LoVo (cell line): ENCODE measurements at places on chromosomes 11 and 22.

DNA sequence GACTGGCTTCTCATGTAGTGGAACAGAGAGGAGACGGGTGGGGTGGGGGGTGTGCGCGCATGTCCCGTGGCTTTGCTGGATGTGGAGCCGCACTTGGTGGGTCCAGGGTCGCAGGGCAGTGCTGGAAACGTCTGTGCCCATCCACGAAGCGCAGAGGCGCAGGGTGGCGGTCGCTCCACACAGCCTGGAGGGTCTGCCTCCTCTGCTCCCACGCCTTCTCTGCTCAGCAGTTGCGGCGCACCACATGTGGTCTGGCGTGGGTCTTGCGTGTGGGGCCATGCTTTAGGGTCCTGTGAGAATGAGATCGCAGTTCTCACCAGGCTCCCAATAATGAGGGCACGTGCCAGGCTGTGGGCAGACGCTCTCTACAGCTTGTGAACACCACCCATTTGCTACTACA lies 50.7 kb downstream of the MUC6 start:
- DNase-seq = no peak

DNA sequence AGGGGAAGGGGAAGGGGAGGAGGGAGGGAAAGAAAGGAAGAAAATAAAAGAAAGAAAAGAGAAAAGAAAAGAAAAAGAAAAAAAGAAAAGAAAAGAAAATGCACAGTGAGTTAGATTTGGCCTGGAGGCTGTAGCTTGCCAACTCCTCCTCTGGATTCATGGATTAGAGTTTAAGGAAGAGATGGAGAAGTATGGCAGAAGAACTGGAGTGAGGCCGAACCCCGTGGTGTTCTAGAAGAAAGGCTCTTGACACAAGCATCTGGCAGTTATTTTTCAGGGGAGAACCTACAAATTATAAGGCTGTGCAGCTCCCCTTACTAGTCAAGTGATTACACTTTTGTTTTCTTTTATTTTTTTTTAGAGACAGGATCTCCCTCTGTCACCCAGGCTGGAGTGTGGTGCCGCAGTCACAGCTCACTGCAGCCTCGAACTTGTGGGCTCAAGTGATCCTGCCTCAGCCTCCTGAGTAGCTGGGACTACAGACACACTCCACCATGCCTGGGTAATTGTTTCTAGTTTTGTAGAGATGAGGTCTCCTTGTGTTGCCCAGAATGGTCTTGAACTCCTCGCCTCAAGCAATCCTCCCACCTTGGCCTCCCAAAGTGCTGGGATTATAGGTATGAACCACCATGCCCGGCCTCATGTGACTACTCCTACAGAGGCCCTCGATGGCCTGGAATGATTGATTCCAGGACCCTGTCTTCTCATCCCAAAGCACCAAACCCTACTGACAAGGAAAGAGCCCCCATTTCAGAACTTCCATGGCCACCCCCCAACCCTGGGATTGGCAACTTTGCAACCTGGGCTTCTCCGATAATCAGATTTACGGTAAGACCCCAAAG lies 19.5 kb downstream of the ZNF74 start:
- DNase-seq = no peak

GRCh38 chr11:10072841-10073240 lies 221.2 kb downstream of the SBF2 start:
- DNase-seq = no peak

- DNase-seq = no peak
These were observed 181.5 kb downstream of the MAML2 start for GRCh38 chr11:96161307-96162089.

GRCh38 chr11:31995525-31996094 lies 95.3 kb upstream of the RCN1 start:
- DNase-seq = peak; percentile 21

DNA sequence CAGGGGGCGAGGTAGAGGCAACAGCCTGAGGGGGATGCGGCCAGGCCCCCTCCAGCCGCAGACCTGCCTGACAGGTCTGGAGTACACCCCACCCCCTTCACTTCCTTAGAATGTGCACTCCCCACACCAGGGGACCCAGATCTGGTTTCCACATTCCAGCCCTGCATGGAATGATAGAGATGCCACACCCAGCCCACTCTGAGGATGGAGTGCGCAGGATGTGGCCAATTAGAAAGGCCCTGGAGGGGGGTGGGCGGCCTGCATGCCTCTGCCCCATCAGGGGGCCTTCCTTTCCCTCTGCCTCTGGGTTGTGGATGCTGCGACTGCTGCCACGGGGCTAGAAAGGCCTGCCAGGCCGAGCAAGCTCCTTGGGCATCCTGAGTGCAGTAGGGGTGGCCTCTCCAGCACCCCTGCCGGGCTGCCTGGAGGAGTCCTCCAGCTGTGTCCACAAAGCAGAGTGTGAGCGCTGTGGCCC lies 28.2 kb upstream of the MGAT3 start:
- DNase-seq = no peak

DNA sequence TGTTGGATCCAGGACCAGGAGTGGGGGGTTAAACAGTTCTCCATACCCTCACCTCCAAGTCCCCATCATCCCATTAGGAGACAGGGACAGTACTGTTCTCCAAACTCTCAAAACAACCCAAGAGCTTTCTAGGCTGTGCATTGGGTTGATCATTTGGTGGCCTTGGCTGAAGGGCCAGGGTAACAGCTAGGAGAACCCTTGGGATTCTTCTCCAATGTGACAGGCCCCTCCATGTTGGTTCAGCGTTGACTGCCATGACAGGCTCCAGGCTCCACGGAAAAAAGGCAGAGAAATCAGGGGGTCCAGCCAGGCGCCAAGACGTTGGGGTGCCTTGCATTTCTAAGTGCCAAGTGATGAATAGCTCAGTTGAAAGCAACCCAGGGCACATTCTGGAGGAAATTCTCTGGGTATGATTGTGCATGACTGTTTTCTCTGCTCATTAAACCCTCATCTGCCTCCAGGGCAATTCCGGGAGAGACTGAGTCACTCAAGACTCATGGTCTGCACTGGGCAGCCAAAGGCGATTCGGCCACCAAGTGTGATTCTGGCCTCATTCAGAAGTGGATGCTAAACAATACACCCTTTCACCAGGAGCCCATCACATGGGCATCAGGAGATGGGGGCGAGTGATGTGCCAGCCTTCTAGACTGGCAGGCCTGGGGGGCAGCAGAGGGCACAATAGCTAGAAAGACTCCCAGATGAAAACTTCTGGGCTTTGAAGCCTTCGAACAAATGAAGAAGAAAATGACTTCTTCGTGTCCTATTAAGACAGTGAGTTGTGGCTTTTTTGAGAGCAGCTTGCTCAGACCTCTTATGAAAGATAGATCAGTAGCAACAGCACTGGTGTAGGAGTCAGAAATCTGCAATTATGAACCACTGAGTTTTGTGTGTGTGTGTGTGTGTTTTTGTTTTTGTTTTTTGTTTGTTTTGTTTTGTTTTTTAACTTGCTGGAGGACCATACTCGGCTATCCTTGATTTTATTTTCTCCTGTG lies 27.7 kb downstream of the CD44 start:
- peak; percentile 49 for DNase-seq

- no peak for DNase-seq
These were observed 1.4 kb downstream of the MFNG start for GRCh38 chr22:37484480-37485394.

DNA sequence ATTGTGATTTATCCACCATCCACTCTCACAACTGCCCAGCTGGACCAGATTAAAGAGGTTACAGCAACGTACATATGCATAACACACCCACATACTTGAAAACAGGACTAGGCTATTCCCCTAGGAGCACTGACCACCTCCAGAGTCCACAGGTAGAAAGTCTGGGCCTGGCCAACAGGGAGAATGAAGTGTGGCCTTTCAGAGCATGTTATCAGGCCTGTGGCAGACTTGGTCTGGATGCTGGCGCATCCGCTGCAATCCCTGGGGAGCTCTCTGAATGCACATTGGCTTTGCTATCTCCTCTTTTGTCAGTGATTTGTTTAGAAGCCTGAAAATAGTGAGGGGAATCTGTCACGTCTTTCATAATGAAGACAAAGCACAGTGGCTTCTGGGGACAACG lies 86.7 kb downstream of the C11orf58 start:
- DNase-seq = no peak

DNA sequence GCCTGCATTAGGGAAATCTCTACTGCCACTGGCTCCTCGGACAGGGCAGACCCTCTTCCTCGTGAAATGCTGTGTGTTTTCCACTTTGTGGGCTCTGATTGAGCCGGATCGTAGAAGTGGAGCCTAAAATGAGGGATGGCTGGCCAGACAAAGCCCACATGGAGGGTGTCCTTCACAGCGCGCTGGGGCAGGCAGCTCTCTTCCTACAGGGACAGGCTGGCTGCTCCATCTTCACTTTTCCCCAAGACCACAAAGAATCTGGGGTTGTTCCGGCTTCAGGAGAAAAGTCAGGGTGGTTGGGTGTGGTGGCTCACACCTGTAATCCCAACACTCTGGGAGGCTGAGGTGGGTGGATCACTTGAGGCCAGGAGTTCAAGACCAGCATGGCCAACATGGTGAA lies 94.9 kb downstream of the MORC2 start:
- DNase-seq = no peak

DNA sequence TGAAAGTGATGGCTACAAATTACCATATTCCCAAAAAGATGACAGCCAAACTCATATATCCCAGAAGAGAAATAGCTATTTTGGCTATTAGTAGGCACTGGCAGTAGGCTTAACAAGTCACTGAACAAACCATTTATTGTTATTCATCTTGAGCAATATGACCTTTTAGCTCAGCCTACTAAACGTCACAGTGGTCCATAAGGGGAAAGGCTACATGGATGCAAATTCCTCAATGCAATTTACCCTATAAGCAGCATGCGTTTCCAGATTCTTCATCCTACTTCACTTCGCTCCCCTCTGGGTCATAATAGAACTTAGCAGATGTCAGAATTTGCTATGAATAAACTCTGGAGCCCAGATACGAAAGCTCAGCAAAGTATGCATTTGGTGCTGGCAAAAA lies 114.0 kb downstream of the SIK3 start:
- DNase-seq = no peak

DNA sequence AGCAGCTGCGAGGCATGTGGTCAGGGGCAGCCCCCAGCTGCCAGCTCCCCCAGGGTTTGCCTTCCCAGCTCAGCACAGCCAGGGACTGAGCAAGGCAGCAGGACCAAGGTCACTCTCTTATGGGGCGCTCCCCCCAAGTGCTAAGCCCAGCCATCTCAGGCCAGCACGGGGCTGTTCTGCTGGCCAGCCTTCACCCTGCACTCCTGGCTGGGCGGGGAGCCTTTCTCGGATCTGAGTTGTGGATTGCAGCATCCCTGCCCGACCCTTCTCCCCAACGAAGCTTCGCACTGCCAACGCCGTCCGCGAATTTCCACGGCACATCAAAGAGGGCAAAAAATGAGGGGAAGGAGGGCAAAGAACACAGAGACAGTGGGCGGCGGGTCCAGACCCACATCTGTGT lies 42.5 kb upstream of the GAL start:
- DNase-seq = no peak

GRCh38 chr11:33191467-33191866 lies 30.2 kb upstream of the CSTF3 start:
- no peak for DNase-seq

DNA sequence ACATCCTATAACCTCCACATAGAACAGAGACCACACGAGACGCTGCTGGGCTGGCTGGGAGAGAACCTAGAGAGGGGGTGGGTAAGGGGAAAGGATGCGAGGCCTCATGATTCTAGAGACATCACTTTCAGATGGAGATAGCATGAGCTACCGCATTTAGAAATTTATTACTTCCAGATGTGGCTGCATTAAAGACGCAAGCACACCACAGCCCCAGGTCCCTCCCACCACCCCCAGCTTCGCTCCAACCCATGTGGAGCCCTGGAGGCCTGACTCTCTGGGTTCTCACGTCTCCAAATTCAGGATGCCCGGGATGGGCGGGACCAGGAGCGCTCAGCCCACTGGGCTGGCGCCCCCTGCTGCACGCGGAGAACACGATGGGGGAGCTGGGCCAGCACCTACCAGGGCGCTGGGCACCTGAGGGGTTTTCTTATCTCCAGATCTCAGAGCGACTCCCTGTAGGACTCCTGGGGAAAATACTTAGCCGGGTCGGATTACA lies 13.6 kb downstream of the MRPL21 start:
- DNase-seq = no peak

GRCh38 chr11:118166641-118167040 lies 9.8 kb downstream of the SCN2B start:
- no peak for DNase-seq

GRCh38 chr11:8082391-8083087 lies 1.5 kb downstream of the TUB start:
- DNase-seq = no peak

DNA sequence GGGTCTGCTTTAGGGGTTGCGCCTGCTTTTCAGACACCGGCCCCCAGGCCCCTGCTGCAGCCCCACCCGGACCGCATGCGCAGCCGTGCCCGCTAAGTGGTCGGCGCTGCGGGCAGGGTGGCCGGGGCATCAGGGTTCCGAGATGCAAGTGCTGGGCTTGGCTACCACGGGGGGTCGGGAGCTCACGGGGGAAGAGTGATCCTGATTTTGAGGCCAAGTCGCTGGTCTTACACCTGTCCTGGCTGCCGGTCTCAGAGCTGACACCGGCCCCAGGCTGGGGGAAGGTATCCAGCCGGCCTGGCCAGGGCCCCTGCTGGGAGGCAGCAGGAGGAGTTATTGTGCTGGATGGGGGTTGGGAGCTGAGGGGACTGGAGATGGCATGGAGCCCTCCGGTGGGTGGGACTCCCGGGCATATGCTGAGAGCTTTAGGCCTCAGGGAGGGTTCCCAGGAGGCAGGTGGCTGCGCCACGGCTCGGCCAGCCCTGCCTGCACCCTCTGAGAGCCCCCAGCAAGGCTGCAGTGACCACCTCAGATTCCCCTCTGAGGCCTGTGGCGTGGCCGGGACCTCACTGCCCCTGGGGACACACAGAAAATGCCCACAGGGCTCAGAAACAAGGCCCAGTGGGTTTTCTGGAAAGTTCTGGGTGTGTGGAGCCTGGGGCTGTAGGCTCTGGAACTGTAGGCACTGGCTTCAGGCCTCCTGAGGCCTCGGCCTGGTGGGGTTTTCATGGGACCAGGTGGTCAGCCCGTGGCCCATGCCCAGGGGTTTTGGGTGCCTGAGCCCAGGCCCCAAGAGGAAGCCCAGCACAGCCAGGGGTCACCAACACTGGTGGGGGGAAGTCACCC lies 4.4 kb upstream of the MUC5AC start:
- DNase-seq = no peak

- no peak for DNase-seq
These were observed 8.7 kb upstream of the ANKRD13D start for GRCh38 chr11:67280341-67280787.

DNA sequence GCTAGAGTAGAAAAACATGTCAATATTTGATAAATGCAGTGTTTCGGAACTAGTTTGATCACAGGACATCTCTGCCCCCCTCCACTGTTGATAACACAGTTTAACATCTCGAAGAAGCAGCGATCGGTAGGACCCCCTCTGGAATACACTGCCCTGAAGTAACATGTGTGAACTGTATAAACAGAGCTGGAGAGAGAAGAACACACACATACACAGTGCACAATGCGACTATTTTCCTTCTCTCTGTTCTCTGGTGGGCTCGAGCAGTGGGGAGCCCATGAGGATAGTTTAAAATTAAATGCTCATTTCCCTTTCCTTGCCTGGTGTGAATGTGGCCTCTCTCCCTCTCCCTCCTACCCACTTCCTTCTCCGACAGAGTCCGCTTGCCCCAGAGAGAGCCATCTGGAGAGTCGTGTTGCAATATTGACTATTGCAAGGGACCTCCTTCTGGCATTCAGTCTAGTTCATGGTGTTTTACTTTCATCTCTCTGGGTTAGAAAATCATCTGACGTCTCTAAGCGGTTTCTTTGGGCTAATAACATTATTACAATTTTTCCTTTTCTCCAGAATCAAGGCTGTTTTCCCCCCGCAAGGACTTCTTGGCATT lies 51.6 kb upstream of the BARX2 start:
- DNase-seq = no peak

- no peak for DNase-seq
These were observed 105.6 kb downstream of the SLC1A2 start for GRCh38 chr11:35313760-35314153.
